Stimulated activated naive CD4-positive, alpha-beta T cell (primary cell): ENCODE measurements at places on chromosomes 12 and 14.

DNA sequence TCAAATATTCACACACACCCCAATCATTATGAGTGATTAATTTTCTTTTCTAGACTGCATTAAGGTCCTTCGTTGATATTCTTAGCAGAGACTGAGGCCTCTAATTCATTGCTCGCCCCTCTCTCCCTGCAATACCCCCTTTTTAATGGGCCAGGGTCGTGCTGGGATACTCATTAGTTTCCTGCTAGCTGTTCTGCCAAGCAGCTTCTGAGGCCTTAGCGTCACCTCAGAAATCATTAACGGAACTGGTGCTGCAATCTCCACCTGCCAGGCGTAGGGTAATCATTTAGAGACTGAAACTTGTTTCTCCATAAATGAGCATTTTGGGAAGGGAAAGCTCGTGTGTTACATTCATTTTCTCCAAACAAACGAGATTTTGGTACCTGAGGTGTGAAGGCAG is 1054.7 kb downstream of the GALC start:
- no peak for DNase-seq

- DNase-seq, result no peak
Measured at GRCh38 chr14:61567838-61568571, 127.3 kb upstream of the HIF1A start.

- DNase-seq, result no peak
Measured at GRCh38 chr12:97595426-97595831, 132.8 kb downstream of the RMST start.

DNA sequence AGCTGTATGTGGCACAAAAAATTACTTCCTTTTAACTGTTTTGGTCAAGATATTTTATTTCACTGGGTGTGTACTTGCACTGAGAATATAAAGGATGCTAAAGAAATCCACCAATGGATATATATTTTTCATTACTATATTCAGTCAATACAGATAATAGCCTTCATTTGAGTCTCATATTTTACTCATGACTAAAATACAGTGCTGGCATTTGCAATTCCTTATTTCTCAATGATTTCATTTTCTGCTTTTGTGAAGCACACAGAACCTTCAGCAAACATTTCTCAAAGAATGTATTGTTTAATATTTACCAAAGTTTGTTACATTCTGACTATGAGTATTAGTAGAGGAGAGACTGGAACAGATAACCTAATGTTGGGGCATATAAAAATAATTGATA is 93.2 kb upstream of the SOX5 start:
- DNase-seq, result no peak

GRCh38 chr12:109963743-109964429 is 32.3 kb downstream of the GIT2 start:
- DNase-seq, result no peak

DNA sequence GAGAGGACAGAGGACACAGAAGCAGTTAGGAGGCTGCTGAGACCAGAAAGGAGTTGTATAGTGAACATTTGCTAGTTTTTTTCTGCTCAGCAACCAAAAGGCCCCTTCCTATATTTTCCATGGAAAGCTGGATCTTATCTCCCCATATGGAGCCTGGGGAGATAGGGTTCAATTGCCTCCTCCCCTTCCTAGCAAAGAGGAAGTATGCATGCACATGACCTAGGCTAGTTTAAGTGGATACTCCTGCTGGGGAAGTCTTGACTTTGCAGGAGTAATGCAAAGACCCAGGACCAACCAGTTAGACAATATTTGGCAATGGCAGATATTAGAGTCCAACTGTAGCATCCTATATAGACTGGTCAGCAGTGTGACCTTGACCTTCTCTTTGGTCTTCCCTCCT is 15.1 kb downstream of the CHD8 start:
- DNase-seq, result no peak

DNA sequence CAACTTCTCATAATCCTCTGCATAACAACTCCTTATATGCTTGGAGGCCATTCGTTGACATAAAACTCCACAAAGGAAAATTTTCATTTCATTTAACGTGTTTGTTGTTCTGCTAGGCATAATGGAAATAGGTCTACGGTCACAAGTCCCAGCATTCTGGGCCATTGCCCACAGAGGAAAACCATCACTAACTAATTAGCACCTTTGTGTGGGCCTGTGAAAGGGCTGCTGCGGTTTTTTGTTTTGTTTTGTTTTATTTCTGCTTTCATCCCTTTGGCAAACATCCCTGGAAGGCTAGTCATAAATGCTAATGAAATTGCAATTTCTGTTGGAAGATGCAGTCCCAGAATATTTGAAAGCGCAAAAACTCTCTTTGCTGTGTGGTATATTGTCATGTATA is 180.3 kb downstream of the RMST start:
- DNase-seq, result no peak

DNA sequence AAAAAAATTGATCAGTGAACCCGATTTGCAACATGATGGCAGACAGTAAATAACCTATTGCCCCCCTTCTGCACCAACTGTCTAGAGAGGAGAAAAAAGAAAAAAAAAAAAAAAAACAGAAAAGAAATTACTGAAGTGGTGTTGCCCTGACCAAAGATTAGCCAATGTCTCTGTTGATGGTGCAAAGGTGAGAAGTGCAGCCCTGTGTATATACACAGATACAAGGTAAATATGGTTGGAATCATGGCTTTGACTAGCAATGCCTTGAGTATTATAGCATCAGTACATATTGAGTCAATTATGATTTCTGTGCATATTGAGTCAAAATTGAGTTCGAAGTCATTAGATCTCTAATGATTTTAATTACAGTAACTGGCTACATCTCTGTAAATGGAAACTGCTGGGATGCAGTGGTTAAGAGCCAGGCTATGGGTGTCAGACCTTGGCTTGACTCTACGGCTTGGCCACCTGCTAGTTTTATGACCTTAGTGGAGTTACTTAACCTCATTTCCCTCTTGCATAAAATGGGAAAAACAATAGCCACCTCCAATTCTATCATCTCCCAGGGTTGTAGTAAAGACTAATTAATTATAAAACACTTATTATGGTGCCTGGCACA is 51.0 kb downstream of the EGLN3 start:
- DNase-seq, result no peak

DNA sequence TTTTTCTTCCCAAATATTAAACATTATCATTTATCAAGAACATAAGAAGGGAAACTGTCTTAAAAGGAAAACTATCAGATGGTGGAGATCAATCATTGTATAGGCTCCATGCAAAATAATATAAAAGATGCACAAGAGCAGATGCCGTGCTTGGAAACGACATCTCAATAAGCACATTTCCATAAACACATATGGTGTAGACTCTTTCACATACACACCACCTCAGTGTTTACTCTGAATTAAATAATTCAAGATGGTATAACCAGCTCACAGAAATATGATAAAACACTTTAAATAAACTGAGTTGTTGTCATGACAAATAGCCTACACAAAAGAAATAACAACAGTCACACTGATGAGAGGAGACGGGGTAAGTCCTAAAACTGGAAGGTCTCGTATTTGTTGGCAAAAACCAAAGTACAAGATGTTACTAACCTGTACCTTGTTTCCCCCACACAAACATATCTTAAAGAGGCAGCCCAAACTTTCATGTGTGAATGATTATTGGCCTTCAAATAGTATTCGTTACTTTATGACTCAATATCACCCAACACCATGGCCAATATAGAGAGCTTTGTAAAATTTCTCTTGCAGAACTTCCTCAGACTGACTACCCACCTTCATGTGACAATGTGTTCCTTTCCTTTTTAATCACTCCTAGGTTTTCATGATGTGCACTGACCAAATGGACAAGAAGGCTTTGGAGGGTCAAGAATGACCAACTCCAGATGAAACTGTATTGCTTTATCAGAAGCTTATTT is 48.6 kb upstream of the TMPO start:
- no peak for DNase-seq

GRCh38 chr12:131002216-131002631 is 48.5 kb downstream of the ADGRD1 start:
- DNase-seq, result no peak

DNA sequence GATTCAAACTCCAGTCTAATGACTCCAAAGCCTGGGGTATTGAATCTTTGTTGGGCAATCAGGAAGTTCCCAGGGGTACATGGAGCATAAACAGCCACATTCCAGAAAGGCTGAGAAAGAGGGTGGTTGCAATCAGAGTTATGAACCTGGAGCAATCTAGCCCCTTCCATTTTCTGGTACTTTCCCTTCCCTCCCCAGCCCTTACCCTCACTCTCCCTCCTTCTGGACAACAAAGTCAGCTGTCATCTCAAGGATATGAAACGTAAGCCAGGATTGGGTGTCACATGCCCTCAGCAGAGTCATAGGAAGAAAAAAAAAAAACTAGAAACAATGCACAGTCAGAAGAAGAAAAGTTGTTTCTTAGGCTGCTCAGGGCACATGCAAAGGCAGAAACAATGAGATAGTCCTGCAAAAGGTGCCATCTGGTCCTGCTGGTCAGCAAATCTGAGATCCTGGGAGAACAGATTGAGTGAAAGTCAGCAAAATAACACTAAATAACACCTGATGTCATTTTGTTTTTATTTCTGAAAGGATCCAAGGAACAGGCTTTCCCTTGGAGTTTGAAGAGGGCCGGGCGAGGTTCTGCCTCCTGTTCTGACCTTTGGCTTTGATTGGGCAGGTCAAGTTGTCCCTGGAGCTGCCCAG is 27.1 kb downstream of the TMEM229B start:
- DNase-seq, result no peak

DNA sequence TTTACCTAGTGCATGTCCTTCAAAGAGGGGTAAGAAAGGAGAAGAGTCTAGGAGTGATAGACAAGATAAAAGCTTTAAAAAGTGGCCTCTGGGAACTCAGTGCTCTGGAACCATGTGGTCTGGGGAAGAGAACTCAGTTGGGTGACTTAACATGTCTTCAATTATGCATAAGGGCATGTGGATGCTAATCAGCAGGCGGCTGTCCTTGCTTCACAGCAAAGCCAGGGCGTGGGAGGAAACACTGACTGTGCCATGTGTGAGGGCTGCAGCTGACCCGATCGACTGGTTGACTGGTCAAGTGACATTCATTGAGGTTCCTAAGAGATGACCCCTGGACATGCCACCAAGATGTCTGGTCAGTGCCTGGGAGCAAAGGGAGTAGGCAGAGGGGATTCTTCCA is 1053.8 kb downstream of the BCL11B start:
- no peak for DNase-seq

DNA sequence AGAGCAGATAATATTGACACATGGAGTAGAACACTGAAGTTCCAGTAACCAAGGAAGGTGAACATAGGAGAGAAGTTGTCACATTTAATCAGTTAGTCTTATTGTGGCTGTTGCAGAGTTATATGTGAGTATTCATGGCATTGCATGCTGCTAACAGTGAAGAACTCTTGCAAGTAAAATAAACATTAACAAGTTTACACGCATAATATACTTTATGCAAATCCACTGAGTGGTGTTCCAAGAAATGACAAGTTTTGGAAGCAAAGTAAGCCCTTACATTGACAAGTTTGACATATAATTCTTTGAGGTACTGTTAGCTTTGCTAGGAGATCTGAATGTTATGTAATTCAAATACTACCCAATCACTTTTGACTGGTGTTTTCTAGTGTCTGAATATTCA is 125.6 kb downstream of the ANKS1B start:
- DNase-seq, result no peak

- no peak for DNase-seq
Measured at GRCh38 chr14:94622653-94623421, 10.6 kb downstream of the SERPINA3 start.
